ENCODE measurements at places on chromosomes 5 and 9. TPM values are rescaled to one million over a fixed set of nuclear protein-coding genes. Genes with fewer than 3 reads are reported as not detected.

FBXO10 gene
- 10.1 TPM for total RNA-seq

PCDHAC1 gene
- total RNA-seq = 0.19 TPM

FBP1 gene
- 0.38 TPM for total RNA-seq

IFNK gene
- not detected for total RNA-seq

LCN12 gene
- total RNA-seq = not detected

C7 gene
- 0.09 TPM for total RNA-seq

NR5A1 gene
- not detected for total RNA-seq

FGF18 gene
- not detected for total RNA-seq

CDC25C gene
- 6.6 TPM for total RNA-seq

TTC16 gene
- total RNA-seq = not detected

SMIM3 gene
- 2.7 TPM for total RNA-seq

PAEP gene
- not detected for total RNA-seq

FGF10 gene
- not detected for total RNA-seq

TNFSF8 gene
- total RNA-seq = not detected

FCN1 gene
- not detected for total RNA-seq

LHX6 gene
- 1.3 TPM for total RNA-seq

WDR36 gene
- total RNA-seq = 52.1 TPM

ASPN gene
- not detected for total RNA-seq

AFAP1L1 gene
- 118 TPM for total RNA-seq

GFPT2 gene
- total RNA-seq = 24.8 TPM

PALM2AKAP2 gene
- 0.09 TPM for total RNA-seq

Measured in endothelial cell of coronary artery (primary cell).